ENCODE measurements at places on chromosomes 4 and X.

DNA sequence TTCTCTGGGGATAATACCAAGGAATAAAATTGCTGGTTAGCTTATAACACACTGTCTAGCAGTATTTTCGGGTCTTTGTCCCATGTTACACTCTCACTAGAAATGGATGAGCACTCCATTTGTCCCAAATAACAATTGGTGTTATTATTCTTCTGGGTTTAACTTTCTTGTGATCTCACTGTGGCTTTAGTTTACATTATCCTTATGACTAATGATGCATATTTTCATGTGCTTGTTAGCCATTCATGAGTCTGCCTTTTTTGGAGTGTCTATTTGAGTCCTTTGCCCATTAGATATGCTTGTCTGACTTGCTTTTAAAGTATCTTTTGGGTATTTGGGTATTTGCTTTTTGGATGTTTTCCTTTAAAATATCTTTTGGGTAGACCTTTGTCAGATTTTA is 372.9 kb upstream of the TENM3 start:
- DNase-seq: no peak

GRCh38 chr4:66959207-66959606 is 586.1 kb downstream of the CENPC start:
- DNase-seq: no peak

- DNase-seq: peak; percentile 5
Measured at GRCh38 chrX:69503782-69504625, at the start of gene NALF2. Gene NALF2, plus strand, starts transcription at chrX:69504326. Its CDS starts 957 bp downstream, at chrX:69505283.

DNA sequence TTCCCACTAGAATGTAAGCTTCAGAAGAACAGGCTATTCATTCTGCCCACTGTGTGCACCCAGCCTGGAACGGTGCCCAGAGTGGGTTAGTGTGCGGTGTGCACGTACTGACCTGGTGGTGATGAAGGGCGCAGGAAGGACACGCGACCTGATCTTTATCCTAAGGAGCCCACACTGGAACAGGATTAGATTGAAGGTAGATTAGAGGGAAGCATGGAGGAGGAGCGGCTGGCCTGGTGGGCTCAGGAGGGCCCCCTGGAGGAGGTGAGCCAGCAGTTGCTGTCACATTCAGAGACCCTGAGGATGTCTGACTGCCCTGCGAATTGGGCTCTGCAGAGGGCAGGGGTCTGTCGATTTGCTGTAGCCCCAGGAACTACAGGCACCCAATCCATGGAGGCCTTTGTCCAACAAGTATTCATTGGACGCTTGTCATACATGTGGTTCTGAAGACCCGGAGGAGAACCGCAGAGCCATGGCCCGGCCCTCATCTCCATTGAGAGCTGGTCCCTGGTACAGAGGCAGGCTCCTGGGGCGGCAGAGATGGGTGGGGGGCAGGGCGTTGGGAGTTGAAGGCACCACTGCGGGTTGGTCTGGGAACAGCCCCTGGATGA is 73.2 kb downstream of the HTRA3 start:
- no peak for DNase-seq

DNA sequence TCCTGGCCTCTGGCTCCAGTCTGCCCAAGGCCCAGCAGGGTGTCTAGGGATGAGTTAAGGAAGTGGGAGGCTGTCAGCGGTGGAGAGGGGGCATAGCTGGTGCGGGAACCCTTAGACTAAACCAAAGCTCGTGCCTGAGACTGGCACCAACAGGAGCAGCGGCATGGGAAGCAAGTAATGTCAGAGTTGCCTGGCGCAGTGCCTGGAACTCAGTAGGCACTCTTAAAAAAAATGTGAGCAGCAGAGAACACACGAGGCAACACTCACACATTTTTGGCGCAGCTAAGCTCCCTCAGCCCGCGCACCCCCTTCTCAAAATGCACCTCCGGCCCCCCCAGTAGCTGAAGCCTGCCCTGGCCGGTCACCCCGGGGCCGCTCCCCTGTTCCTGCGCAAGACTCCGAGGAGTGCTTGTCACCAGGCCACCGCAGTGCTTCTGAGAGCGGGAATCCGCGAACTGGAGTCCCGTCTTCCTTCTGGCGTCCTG is 583 bp downstream of the GABRE start:
- no peak for DNase-seq
